NCI-H748 treated with DMSO at 0.1 percent for 48 hours (cell line): ENCODE measurements at places on chromosomes 1 and 21.

DNA sequence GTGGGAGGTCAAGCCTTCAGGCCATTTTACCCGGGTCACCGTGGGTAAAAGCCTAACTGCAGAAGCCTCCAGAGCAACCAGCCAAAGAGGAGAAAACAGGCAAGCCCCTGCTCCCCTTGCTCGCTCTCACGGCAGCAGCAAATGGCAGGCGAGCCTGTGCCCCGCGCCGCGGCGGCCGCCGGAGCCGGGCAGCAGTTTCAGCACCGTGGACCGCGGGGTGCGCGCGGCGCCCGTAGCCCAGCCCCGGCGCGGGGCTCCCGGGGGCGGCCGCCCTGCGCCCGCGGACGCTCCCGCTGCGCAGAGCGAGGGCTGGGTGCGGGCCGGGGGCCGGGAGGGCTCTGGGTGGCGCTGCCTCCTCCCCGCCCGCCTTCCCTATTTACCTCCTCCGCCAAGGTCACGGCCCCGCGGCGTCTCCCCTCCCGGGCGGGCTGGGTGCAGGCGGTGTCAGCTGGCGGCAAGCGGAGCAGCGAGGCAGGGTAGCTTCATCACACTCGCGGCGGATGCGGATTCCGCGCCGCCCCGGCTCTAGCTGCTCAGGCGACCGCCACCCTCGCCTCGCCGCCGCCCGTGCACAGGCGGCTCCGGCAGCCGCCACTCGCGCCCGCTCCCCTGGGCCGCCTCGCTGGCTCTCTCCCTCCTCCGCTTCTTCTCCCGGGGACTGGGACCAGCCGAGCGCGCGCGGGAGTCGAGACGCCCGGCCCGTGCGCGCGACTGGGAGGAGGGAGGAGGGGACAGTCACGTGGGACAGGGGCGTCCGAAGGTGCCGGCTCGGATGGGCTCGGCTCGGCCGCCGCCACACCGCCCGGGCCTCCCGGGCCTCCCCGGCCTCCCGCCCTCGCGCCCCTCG lies at the start of gene RGS7:
Gene RGS7 (minus strand): TSS at position 687 of the 847 bp plus-strand sequence.
- DNase-seq: peak; percentile 48

DNA sequence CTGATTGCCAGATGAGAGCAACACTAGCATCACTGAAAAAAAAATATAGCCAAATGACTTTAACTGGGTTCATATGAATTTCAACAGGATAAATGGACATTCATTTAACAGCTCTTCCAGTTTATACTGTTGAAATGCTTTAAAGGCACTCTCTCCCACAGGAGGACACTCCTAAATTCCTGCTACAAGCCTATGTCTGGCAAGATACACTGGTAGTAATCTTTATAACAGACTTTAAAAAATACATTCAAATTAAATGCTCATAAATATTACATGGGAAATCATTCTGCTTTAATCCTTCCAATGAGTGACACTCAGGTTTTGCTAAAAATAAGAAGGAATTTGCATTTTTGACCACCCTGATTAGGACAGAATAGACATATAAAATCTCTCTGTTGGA lies 526.7 kb upstream of the ADAMTS5 start:
- DNase-seq: no peak

DNA sequence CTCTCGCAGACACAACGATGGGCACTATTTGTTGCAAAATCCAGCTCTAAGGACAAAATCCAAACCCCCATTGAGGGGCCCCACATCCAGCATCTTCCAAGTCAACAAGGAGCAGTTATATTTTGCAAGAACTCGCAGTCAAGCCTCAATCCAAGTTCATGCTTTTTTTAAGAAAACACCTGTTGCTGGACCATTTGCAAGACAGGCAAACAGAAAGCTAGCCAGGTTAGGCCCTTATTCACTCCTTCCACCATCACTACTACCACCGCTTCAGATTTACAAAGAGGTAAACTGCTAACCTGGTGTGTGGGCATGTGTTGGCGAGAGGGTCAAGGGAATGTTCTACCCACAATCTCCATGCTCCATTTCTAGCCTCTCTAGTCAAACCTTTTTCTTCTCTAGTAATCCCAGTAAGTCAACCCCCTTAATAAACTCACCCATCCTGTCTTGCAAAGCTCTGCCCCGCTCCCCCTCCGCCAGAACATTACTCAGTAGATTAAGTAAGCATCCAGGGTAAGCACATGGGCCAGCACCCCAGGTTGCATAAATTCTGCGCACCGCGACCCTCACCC lies 703 bp downstream of the ERI3 start:
- no peak for DNase-seq

DNA sequence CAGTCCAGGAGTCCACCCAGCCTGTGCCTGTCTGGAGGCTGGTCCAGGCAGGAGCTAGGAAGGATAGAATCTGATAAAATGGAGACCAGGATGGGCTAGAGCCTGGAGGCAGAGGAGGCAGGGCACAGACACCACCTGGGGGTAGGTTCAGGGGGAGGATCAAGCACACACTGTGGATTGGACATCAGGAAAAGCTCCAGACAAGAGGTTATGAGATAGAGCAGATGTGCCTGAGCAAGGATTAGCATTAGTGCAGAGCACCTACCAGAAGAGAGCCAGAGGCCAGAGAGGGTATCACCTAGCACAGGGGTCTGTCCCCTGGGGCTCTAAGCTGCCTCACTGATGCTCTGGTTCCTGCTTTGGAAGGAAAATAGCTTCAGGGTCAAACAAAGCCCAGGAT lies 216.7 kb upstream of the ZC3H12A start:
- no peak for DNase-seq

DNA sequence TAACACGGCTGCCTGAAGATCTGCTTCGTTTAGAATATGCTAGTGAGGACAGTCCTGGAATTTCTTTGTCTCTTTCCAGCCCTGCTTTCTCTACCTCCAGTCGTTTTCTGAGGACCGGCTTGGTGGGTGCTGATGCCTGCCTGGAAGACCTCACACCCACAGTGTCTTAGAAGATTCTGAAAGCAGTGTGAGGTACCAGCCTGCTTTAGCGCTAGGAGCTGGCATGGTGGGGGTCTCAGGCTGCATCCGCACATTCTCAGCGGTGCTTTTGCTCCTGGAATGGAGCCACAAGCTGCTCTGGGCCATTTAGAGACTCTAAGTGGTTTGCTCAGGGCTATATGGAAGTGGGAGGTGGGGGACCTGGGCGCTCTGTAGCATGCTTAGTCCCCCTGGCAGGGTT lies 61.4 kb downstream of the CD247 start:
- no peak for DNase-seq

GRCh38 chr1:214071469-214071868 lies 83.7 kb downstream of the PROX1 start:
- no peak for DNase-seq

GRCh38 chr1:36523230-36523495 lies 40.5 kb upstream of the CSF3R start:
- DNase-seq: no peak

DNA sequence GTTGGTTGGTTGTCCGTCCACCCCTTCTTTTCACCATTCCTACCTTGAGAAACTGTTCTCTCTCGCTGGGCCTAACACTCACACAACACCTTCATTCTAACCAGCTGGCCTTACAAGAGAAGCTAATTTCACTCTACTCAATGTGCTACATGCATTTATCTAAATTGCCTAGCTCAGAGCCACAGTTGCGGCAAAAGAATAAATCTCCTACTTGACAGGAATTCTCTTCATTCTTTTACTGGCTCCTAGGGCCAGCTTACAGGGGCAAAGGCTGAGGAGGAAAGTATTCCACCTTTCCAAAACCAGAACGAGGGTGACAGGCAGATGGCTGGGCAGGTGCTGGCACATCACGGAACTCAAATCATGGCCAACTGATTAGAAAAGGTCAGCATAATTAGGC lies 6.5 kb downstream of the F3 start:
- DNase-seq: no peak

- DNase-seq: no peak
These were observed 613.5 kb downstream of the LMO4 start for GRCh38 chr1:87942165-87942564.
